NCI-H446 (cell line): ENCODE measurements at places on chromosomes 1 and 21.
A peak's percentile ranks its signal among the peaks of the same experiment; 100 is the strongest.

- no peak for DNase-seq
Observed at GRCh38 chr1:184023171-184023570, 14.4 kb downstream of the COLGALT2 start.

GRCh38 chr1:34276606-34277005 is 99.9 kb downstream of the C1orf94 start:
- no peak for DNase-seq

DNA sequence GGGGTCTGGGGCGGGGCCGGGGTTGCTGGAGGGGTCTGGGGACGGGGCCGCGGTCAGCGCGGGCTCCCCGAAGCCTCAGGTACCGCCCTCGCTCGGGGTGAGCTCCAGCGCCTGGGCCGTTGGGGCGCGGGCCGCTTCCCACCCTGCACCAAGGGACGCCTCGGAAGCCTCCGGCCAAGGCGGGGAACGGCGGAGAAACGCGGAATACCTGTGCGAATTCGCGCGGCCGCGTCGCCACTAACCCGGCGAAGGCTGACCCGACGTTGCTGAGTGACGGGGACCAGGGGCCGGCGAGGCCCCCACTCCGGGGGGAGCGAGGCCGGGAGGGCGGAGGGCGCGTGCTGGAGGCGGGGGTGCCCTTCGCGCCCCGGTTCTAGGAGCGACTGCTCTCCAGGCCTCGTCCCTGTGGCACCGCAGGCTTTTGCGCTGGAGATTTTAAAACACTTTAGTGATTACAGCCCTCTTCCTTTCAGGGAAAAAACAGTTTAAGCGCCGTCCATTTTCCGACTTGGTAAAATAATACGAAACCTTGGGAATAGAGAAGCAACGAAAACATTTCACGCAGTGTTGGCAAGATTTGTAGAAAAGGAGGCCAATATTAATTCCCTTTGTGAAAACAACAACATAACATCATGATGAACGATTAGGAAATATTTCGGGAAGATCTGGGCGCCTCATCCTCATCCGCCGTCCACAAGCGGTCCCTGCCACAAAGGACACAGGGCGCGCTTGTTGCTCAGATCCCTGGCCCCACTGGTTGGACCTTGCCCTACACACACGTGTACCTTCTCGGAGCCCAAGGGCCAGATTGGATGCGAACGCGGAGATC is 971 bp upstream of the GNG4 start:
- DNase-seq = no peak

GRCh38 chr1:39650431-39650830 is 11.0 kb upstream of the HEYL start:
- DNase-seq = no peak

- no peak for DNase-seq
Observed at GRCh38 chr1:31266547-31266946, 26.9 kb upstream of the NKAIN1 start.

DNA sequence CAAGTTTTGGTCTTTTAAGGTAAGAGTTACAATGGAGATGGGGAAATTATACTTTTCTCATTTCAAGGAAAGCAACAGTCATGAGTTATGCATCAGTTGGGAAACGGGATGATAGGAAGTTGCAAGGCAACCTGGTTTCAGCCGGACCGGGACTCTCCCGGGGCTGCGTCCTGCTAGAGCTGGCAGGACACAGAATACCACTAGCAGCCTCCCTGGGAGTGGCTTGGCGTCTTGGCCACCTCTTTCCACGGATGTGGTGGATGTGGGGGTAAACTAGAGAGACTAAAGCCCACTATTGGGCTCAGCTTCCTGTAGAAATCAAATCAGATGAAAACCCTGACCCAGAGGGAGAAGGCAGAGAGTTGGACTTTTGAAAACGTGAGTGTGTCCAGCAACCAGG is 71.9 kb downstream of the ADARB1 start:
- DNase-seq = no peak

GRCh38 chr1:191432817-191433216 is 725.4 kb upstream of the RGS18 start:
- no peak for DNase-seq

- DNase-seq = no peak
Observed at GRCh38 chr21:33162436-33162951, 67.2 kb upstream of the IFNAR2 start.

DNA sequence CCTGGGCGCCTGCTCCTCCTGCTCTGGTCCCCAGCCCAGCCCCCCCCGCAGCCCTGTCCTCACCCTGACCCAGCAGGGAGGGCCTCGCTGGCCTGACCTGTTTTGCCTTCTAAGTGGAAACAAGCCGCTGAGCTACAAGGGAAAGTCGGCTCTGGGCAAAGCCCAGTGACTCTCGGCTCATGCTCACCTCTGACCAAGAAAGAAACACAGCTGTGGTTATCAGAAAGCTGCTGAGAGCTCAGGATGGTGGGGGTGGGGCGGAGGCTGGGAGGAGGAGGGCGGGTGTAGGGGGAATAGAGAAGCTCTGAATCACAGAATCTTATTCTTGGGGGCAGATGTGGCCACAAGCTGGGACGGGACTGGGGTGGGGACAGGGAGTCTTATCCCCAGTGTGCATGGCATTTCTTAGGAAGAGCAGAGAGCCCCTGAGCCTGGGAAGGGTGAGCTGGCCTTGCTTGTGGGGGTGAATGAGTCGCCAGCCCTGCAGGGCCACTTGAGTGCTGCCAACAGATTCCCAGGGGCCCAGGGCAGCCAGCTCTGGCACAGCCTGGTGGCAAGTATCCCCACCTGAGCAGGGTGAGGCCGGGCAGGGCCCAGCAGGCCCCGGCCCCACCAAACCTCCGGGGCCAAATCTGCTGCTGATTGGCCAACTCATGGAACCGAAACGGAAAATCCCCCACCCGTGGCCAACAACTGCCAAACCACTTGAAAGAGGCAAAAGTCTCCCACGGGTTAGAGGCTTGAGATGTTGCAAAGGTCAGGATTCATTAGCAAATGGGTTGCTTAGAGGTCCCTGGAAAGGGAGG is 120.6 kb downstream of the SPSB1 start:
- no peak for DNase-seq

- DNase-seq = peak; percentile 76
Observed at GRCh38 chr1:72636631-72637030, 354.3 kb upstream of the NEGR1 start.

DNA sequence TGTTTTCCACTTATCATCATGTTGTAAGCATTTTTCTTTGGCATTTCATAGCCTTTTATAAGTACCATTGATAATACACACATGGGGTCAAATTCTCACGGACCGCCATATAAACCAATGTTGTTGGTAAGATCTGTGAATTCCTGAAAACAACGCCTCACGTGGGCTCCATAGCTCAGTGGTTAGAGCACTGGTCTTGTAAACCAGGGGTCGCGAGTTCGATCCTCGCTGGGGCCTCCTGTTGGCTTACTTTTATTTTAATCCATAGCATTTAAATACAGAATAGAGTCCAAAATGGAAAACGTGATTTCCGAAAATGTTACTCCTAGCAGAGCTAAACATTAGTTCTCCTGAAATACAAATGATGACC is 83.1 kb downstream of the HHIPL2 start:
- DNase-seq = peak; percentile 44

- DNase-seq = no peak
Observed at GRCh38 chr1:11294951-11295350, 22.0 kb downstream of the UBIAD1 start.

- no peak for DNase-seq
Observed at GRCh38 chr1:30759718-30760281, 2.2 kb upstream of the LAPTM5 start.

DNA sequence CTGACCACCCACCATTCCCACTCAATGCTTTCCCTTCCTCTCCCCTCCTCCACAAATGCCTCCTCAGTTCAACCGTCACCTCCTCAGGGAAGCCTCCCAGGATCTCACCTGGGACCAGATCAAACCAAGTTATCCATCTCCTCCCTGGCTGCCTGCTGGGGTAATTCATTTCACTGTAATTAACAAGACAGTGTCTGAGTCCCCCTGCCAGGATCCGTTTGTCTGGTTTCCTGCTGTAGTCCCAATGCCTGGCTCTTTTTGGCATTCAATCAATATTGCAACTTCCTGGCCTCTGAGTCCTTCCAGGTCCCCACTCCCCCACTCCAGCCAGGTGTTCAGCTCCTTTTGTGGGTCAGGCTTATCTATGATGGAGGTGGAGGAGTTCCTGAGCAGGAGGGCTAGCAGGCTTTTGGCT is 687.7 kb downstream of the PTPRU start:
- no peak for DNase-seq
